Cardiac muscle cell (in vitro differentiated cells and primary cell): ENCODE measurements at places on chromosomes 3 and 15. TPM values are rescaled to one million over a fixed set of nuclear protein-coding genes. Genes with fewer than 3 reads are reported as not detected.

Gene MUC4
- 0.16 and 0.25 TPM in 2 replicates for polyA plus RNA-seq

DNA sequence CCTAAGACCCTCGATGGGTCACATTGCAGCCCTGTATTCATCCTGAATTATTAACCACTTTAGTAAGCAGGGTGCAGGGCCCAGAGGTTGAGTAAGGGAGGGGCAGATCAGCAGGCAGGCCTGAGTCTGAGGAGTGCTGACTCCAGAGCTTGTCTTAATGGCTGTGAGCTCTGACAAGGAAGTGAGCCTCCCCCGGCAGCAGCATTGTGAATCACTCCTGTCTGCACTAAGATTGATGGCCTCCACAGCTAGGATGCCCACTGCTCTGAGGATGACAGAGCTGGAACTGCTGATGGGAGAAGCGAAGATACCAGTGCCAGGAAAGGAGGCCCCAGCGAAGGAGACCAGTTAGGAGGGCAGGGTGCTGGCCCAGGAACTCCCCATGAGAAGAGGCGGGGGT, 46.5 kb upstream of the CCDC174 start:
- DNase-seq: no peak

Gene HESX1
- polyA plus RNA-seq: 7.0 and 12.2 TPM in 2 replicates

- DNase-seq: no peak
Observed at GRCh38 chr15:68022061-68022460, 32.1 kb upstream of the PIAS1 start.

DNA sequence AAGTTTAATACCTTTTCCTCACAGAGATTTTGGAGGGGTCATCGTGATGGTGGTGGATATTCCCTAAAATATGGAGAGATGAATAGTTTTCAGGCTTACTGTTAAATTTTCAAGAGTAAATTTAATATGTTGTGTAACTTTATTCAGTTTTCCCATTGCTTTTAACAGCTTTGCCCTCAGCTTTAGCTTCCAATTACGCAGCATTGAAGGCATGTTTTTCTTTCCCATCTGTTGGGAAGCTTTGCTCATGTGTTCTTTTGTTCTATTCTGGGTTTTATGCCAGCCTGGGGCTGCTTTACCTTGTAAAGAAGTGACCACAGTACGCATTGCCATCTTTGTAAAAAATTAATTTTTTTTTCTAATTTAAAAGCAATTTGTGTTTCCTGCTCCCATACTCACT, 151.5 kb downstream of the B3GALNT1 start:
- DNase-seq: no peak

Gene THSD4
- 5.1 and 6.2 TPM in 2 replicates for polyA plus RNA-seq

Gene ATP8B4
- polyA plus RNA-seq: 0.12 and 0.15 TPM in 2 replicates

DNA sequence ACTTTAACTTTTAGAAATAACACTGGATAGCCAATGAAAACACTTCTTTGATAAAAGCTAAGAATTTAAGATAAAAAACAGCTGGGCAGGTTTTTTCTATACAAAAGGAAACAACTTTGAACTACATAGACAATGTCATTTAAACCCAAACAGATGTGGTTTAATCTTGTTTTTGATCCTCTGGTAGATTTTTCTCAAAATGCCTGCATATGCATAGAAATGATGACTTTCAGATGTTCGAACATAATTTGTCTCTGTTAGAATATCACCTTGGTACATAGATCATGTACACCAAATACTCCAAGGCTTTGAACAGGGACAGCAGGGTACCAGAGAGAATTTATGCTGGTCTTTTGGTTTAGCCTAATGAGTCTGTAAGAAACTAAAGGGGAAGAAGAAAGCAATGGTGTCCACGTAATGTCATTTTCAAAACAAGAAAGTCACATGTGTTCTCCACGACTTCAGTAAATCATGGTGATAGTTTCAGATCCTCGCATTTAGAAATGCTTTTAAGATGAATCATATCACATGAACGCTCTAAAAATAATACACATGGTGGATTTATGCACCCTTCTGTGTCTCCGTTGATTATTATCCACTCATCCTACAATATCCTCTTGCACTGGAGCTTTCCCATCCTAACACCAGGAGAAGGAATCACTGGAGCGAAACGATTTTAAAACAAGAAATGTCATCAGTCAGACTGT, 160.1 kb upstream of the PDZRN3 start:
- DNase-seq: no peak

DNA sequence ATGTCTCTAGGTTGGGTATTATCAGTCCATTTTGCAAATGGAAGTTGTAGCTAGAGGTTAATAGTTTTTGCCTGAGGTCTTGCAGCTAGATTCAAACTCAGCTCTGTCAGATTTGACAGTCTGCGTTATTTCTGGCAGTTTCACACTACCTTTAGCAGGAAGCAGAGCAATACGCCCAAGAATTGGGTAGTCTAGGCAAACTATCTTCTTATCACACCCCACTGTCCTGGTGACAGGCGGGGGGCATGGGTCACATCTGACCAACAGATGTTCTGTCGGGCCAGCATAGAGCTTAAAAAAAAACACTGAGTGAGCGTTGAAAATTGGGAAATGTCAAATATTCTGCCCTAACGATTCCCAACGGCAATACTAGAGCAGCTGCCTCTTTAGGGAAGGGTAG, 5.7 kb downstream of the GPR160 start:
- no peak for DNase-seq

GRCh38 chr15:101618076-101618475, 34.1 kb downstream of the TM2D3 start:
- no peak for DNase-seq

- DNase-seq: no peak
Observed at GRCh38 chr3:64496786-64497490, 190.9 kb downstream of the ADAMTS9 start.

GRCh38 chr3:101204246-101204645, 116.1 kb downstream of the IMPG2 start:
- no peak for DNase-seq

- DNase-seq: no peak
Observed at GRCh38 chr15:98506711-98507110, 141.6 kb upstream of the IGF1R start.

Gene NEIL1
- polyA plus RNA-seq: 42.2 and 70.6 TPM in 2 replicates

DNA sequence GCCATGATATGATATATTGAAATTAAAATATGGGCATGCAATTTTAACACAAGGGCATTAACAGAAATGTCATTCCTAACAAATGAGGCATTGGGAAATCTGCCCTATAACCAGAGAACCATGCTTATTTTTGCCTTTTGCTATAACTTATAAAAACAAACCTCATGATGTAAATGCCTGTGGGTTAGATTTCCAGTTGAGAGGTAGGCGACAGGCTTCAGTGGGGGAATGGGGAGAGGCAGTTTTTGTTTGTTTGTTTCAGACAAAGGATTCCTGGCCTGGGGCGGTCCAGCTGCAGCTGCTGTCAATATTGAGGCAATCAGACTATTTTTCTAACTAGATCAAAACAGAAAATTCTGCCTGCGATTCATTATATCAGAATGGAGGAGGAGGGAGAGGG, 490.4 kb upstream of the CFAP20DC start:
- DNase-seq: no peak

GRCh38 chr3:57877116-57877515, 121.0 kb downstream of the SLMAP start:
- DNase-seq: no peak

Gene SLC24A5
- 0.05 TPM in 1 of 2 replicates, not detected in the other for polyA plus RNA-seq

GRCh38 chr15:64344651-64345294, 11.2 kb downstream of the CSNK1G1 start:
- peak; percentile 35 for DNase-seq

DNA sequence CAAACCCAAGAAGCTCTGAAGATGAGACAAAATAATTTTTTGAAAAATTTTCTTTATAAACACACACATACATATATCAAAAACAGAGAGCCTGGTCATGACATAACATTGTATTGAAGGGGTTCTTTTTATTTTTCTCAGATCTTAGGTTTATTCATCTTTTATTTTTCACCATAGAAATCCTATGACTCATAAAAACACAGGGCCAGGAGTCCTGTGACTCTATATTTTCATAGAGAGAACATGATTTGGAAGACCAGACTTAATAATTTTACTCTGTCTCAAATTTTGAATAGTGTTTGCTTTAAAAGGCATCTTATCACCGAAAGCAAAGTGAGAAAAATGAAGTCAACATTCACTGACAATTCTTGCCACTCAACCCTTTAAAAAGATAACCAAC, 57.7 kb downstream of the SUCNR1 start:
- DNase-seq: no peak

DNA sequence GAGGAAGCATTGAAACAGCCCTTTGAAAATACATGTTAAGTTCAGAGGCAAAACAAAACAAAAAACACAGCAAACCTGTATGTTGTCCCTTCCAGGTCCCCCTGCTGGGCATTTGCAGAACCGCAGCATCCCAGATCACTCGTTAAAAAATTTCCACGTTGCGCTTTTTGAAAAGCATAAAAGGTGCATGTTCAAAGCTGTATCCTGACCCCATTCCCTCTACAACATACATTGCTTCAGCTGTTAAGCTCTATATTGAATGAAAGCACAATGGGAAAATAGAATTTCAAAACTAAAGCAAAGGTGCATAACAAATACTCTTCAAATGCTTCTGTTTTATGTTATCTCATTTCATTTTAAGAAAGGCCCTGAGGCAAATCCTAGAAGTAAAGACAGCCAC, 328.3 kb downstream of the THSD4 start:
- DNase-seq: peak; percentile 62

DNA sequence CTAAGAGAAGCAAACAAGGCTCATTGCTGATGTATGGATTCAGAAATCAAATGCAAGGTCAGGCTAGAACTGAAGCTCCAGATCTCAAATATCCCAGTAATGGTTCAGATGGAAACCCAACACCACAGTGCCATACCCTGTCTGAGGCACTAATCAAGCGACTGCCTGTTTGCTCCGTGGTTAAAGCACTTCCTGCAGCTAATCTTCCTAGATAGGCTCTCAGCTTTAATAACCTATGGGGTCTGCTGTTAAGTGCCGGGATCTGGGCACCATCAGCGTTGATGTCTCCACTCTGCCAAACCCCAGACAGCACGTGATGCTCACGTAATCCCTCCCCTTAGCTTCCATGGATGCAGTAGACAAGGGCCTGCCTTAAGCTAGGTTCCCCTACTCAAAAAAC, 262.6 kb downstream of the MECOM start:
- peak; percentile 74 for DNase-seq

Gene TNIK
- 32.6 and 32.8 TPM in 2 replicates for polyA plus RNA-seq

Gene POPDC2
- polyA plus RNA-seq: 68.0 and 107 TPM in 2 replicates

Gene TNFAIP8L3
- 0.60 TPM in 1 of 2 replicates, not detected in the other for polyA plus RNA-seq

Gene RAB6B
- 3.0 TPM in 2 replicates for polyA plus RNA-seq

Gene KCNH8
- 0.19 TPM in 1 of 2 replicates, not detected in the other for polyA plus RNA-seq

- DNase-seq: no peak
Observed at GRCh38 chr3:194871864-194872668, 186.4 kb downstream of the FAM43A start.

Gene FBN1
- 1.7 and 2.1 TPM in 2 replicates for polyA plus RNA-seq

DNA sequence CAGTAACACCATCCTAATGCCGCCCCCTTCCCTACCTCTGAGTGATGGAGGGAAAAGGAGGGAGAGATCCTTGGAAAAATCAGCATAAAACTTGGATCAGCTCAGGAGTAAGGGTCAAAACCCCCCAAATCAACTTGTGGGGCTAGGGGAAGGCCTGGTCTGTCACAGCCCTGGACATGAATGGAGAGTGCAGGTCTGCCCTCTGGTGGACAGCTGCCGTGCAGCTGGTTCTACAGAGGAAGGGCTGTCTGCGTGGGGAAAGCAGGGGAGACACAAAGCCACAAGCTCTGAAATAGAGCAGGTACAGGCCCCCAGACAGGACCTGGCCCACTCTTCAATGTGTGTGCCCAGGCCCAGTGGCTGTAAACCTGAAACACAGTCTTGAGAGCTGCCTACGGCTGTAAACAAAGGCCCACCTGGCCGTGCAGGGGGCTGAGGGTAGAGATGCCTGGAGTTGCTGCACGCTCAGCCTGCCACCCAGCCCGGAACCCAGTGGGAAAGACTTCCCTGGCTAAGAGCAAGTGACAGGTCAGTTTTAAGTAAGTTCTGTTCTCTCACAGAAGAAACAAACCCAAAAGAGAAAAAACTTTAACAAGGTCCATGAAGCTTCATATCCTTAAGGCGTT, 16.4 kb downstream of the CLK3 start:
- peak; percentile 59 for DNase-seq

DNA sequence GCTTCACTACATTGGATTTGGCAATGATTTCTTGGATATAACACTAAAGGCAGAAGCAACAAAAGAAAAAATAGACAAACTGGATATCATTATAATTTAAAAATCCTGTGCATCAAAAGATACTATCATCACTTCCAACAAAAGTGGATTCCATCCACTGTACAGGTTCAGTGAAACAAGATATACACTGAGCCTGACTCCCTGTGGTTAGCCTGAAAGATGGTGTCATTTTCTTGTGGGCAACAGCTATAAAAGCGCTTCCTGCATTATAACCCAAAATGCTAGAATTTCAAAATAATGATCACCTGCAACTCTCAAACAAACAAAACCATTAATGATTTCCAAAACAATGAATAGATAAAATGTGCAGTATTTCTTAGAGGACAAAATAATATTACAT, 39.6 kb upstream of the TBC1D23 start:
- DNase-seq: no peak

DNA sequence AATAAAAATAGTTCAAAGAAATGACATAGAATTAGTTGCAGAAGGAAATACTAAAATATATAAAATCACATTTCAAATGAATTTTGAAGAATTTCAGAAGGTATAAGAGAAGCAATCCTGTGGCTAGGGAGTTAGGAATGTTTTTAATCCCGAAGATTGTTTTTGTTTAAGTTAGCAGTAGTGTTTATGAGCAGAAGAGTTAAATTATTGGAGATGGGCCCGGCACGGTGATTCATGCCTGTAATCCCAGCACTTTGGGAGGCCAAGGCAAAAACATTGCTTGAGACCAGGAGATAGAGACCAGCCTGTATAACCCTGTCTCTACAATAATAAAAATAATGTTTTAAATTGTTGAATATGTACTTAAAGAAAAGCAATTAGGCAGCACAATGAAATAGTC, 432.5 kb downstream of the MFSD1 start:
- no peak for DNase-seq

Gene PRRT3
- polyA plus RNA-seq: 13.6 TPM in 2 replicates

Gene LAMB2
- 615 and 708 TPM in 2 replicates for polyA plus RNA-seq

DNA sequence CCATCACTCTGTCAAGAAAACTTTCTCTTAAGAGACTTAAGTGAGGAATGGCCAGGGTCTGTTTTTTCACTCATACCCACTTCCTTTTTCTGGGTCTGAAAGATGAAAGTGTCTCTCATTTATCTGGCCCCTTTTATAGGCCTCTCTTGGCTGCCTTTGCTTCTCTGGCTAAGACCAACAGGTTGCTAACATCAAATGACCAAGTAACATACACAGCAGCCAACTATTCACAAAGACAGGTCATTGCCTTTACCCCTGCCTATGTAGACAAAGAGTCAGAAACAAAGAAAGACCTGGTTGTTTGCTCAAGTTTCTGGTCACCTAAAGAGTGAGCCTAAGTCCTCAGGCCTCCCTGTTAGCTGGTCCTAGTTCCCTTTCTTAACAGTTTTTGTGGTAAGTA, 24.0 kb upstream of the CSTA start:
- DNase-seq: no peak

Gene AADAC
- polyA plus RNA-seq: 0.12 TPM in 1 of 2 replicates, not detected in the other

- DNase-seq: no peak
Observed at GRCh38 chr15:34336231-34336990, 1.2 kb downstream of the SLC12A6 start.

DNA sequence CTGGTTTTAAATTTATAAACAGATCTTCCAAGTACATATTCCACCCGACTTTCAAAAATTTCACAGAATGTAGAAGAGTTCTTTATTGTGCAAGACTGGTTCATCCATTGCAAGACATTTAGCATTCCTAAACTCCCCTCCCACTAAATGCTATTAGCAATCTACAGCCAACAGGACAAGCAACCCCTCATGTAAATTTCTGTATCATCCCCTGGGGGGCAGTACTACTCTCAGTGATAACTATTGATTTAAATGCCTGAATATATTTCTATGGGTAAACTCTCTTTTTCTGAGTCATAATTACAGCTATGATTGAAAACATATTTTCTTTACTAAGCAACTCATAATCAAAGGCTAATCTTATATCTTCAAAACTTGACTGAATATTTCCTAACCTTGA, 10.7 kb upstream of the SLC15A2 start:
- peak; percentile 13 for DNase-seq
